Spleen (tissue), 13 donors: ENCODE measurements at places on chromosomes 11 and 22.

DNA sequence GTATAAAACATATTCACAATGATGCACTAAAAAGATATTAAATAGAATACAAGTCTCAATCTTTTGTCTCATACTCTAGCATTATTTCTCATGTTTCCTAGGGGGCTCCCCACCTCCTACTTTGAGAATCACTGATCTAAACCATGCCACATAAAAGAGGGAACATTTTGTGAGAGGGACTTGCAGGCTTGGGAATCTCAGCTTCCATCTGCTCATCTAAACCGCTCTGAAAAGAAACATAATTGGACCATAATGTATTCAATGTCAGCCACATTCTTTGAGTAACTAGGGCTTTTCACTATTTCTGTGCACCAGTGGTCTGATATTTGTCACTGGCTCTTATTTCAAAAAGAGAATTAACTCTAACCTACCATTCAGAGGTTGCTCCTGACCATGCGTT is 6.4 kb upstream of the CSRP3 start:
- no peak for DNase-seq

GRCh38 chr11:102347462-102348370 is 702 bp downstream of the BIRC2 start:
- DNase-seq = no peak

DNA sequence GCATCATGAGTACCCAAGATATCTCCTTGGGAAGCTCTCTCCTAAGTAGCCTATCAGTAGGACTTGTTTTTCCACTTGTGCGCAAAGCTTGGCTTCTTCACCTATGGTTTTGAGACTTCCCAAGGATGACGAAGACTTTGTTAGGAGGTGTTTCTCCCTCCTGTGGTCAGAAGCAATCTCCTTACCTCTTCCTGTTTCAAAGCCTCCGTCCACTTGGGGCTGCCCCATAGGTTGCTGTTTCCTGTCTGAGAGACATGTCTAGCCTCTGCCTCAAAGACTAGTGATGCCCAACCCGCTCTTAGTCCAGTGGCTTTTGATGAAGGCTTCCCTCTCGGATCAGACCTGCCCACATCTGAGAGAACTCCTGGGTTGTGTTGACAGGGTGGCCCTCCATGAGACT is 92.9 kb downstream of the TRAF6 start:
- no peak for DNase-seq

GRCh38 chr22:46547883-46548244 is 10.4 kb upstream of the CELSR1 start:
- DNase-seq = peak; percentile 72

GRCh38 chr11:78643676-78644056 is 69.0 kb upstream of the NARS2 start:
- DNase-seq = no peak

DNA sequence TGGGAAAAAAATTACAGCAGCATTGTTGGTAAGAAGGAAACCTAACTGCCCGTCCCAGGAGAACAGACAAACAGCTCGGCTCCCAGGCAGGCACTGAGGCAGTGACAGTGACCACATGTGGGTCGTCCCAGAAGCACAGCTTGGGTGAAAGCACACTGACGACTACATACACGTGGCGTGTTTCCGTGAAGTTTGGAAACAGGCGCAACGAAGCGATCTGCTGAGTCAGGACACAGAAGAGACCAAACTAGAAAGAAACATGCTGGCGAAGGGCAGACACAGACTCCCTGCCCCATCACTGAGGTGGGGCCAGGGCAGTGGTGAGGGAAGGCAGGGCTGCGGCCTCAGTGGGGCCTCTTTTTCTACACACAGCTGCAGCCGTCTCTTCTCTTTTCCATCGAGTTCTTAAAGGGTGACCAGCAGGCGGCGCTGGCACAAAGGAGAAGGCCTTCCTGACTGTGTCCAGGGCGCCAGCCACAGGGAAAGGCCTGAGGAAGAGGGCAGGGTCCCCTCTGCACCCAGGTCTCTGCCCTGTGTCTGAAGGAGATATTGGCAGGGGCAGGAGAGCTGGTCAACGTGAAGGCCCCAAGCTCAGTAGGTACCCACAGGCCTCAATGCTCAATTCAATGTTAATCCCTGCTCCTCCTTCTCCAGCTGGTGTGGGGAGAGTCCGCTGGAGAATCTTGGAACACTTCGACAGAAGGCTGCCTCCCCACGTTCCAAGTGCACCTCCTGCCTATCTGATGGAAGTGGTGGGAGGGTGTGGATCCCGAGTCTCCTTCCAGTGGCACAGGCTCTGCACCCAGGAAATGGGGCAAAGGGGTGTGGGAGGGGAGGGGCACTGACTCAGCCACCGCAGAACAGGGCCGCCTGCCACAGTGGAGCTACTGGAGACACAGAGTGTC is 19.9 kb downstream of the CARS1 start:
- peak; percentile 86 for DNase-seq

DNA sequence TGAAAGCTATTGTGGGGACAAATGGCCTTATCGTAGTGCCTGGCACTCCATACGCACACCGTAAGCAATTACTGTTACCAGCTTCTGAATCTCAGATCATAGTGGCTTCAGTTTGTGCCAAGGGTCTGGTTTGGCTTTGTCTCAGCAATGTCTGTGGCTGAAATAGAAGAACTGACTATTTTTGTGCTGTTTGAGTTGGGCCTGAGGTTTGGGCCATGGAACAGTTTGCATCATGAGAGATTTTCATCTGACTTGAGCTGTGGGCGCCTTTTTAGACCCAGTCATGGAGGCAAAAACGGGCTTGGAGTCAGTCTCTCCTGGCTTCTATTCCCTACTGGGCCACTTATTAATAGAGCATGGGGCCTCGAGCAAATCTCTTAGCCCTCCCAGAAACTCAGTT is 121.1 kb upstream of the CRYBB3 start:
- DNase-seq = no peak

GRCh38 chr11:130848361-130849214 is 67.7 kb downstream of the SNX19 start:
- DNase-seq = no peak

DNA sequence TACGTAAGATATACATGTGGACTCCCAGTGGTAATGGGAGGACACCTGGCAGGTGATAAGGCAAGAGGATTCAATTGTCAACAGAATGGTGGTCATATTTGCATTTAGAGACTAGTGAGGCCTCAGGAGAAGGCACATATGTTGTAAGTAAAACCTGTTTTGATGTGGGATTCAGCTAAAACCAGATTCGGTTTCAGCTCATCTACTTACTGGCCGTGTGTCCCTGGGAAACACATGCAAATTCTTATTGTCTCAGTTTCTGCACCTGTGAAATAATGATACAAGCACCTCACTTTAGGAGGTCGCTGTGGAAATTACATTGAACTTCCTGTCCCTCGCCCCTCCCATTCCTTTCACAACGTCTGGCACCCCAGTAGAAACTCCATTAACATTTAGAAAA is 78.9 kb upstream of the FIBIN start:
- DNase-seq = no peak

DNA sequence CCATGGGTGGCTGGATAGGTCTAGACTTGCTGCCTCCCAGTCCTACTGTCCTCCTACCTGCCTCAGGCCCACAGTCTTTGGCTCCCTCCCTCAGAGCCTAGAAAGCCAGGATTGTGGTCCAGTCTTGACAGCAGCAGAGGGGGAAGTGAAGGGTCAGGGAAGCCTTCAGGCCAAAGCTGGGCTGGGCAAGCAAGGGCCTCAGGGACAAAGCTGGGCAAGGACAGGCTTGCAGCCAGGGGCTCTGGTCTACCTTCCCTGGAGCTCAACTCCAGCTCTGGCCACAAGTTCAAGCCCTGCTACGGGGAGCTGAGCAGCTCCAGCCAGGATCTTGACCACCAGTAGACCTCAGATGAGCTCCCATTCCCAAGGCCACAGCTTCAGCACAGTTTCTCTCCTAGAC is 14.9 kb downstream of the LMO1 start:
- DNase-seq = peak; percentile 51
